ENCODE measurements at places on chromosomes 2 and 18.

- DNase-seq, result peak; percentile 92
These were observed 55.9 kb upstream of the CTLA4 start for GRCh38 chr2:203811491-203812221.

DNA sequence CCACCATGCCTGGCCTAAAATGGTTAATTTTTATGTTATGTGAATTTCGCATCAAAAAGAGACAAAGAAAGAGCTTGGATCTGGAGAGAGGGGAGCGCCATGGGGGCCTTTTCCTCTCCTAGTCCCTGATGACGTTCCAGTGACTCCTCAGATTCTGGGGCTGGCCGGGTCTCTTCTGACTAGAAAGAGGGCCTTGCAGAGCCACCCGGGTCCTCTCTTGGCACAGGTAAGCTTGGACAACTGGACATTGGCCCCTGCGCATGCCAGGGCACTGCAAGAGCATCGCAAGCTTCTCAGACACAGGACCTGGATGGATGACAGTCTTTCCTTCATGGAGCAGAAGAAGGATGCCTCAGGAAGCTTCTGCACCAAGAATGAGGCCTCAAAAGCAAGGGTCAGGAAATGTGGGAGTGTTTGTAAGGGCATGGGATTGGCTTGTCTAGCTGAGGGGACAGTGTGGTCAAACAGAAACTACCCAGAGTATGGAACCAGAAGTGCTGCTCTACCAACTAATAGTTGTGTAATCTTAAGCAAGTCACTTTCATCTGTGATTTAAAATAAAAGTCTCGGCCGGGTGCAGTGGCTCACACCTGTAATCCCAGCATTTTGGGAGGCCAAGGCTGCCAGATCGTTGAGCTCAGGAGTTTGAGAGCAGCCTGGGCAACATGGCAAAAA, 35.2 kb downstream of the FOSL2 start:
- no peak for DNase-seq

DNA sequence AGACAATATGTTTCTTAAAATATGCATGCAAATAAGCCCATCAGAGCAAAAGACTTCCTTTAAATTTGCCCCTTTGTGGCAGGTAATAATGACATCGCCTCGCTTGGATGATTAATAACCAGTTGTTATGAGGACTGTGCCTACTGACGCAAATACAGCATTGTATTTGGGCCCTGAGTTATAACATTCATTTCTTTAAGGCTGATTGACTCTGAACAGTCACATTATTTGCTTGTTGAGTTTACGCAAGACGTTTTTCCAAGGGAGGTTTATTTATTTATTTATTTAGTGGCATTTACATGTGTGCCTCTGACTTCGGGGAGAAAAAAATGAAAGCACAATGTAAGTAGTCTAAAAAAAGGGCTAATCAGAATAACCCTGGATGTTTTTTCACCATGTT, 88.3 kb downstream of the SLC8A1 start:
- no peak for DNase-seq

- DNase-seq, result no peak
These were observed 26.2 kb downstream of the HRH4 start for GRCh38 chr18:24486684-24487083.

- peak; percentile 38 for DNase-seq
These were observed 1632.8 kb upstream of the CELF4 start for GRCh38 chr18:39198376-39198775.

- DNase-seq, result peak; percentile 1
These were observed 437.7 kb downstream of the NRXN1 start for GRCh38 chr2:50594233-50594632.

DNA sequence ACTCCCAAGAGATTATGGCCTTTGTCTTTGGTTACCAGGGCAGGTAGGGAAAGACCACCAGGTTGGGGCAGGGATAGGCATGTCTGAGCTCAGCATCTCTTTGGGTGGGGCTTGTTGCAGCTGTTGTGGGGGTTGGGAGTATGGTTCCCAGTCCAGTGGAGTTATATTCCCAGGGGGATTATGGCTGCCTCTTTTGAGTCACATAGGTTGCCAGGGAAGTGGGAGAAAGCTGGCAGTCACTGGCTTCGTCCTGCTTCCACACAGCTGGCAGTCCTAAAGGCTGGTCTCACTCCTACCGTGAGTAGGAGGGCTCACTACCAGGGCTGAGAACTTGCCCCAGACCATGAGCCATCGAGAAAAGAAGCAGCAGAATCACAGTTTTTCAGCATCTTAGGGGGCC, 79.1 kb downstream of the LYPD6 start:
- no peak for DNase-seq

DNA sequence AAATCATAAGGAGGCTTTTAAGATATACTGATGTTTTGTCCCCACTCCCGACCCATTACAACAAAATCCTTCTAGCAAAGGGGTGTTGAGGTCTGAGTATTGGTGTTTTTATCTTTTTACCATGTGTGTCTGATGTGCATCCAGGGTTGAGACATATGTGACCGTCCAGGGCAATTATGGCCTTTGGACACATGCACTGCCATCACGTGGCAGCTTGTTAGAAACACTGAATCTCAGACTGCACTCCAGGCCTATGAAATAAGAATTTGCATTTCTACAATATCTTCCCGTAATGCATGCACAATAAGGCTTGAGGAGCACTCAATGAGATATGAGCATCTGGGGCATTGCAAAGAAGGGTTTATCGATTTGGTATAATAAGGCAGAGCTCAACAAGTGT, 235.1 kb upstream of the ZNF804A start:
- DNase-seq, result no peak

DNA sequence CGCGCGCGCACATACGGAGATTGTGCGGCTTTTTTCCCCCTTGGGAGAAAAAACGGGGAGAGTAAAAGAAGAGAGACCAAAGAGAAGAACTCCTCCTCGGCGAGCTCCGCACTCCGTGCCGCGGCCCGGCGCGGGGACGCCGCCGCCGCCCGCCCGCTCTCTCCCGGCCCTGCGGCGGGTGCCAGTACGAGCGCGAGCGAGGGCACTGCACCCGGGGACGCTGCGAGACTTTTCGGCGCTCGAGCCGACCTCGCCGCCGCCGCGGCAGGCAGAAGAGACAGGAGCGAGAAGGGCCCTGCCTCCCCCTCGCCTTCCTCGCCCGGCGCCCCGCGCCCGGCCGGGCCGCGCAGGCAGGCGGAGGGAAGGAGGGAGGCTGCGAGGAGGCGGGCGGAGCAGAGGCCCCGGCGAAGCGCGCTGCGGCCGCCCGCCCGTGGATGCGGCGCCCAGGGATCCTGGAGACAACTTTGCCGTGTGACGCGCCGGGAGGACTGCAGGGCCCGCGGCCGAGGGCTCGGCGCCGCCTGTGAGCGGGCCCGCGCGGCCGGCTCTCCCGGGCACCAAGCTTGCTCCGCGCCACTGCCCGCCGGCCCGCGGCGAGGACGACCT, 857 bp upstream of the INHBB start:
- DNase-seq, result no peak

DNA sequence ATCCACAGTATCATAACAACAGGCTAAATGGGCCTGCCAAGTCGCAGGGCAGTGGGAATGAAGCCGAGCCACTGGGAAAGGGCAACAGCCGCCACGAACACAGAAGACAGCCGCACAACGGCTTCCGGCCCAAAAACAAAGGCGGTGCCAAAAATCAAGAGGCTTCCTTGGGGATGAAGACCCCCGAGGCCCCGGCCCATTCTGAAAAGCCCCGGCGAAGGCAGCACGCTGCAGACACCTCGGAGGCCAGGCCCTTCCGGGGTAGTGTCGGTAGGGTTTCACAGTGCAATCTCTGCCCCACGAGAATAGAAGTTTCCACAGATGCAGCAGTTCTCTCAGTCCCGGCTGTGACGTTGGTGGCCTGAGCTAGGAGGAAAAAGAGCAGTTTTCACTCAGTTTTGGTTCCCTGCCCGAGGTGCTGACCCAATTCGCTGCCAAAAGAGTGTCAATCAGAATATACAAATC, 32.2 kb downstream of the KCTD18 start:
- no peak for DNase-seq

DNA sequence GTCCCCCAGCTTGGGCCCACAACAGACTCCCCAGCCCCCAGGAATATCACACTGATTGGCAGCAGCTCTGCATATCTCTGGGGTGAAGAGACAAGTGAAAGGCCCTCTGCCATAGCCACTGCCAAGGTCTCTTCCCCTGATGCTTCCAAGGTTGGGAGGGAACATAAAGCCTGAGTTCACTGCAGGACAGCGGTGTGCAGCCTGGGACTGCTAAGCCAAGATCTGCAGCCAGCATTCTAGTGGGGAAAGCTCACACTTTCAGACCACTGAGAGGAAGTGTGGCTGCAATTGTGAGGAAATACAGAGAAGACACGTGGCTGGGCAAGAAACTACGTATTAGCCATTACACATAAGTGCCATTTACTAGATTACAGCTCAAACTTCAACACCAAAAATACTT, 100.7 kb downstream of the MAIP1 start:
- DNase-seq, result no peak

DNA sequence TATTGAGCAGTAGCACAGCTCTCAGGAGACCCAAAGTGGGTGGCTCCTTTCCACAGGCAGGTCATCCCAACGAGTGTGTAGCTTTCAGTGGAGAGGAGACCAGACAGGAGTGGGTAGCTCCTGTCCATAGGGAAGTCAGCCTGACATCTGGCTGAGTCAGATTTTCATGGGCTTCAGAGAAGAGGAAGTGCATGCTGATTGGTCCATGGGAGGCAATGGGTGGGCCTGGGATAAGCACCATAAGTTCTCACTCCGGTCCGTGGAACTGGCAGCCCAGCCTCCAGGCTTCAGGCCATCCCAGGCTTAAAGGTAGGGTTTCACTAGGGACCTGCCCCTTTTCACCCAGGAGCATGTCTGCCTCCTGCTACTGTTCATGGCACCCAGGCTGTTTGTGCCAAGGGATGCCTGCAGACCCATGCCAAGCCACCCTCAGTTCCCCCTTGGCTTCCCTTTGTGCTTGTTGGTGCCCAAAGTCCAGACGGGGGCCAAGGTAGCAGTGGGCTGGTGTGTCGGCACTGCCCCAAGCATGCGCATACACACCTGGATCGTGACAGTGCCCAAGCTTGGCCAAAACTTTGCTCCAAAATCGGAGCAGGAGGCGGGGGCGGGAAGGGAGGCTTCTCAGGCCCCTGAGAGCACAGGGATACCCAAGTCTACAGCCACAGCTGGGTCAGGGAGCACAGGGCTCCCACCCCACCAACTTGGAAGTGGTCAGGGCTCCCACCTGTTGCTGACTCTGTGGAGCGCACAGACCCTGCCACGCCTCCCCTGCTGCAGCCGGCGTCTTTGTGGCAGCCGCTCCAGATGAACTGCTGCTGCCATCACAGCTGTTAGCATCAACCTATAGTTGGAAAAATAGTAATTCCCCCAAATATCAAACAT, 26.4 kb downstream of the MARCHF7 start:
- peak; percentile 18 for DNase-seq

GRCh38 chr18:59249199-59249774, 24.0 kb downstream of the RAX start:
- DNase-seq, result peak; percentile 74

GRCh38 chr18:51097021-51097822, 67.2 kb downstream of the SMAD4 start:
- DNase-seq, result no peak

GRCh38 chr2:50513724-50514123, 518.2 kb downstream of the NRXN1 start:
- peak; percentile 29 for DNase-seq

- DNase-seq, result no peak
These were observed 290.8 kb downstream of the CCDC85A start for GRCh38 chr2:56474412-56475158.

- no peak for DNase-seq
These were observed 45.2 kb upstream of the CTIF start for GRCh38 chr18:48493434-48494230.

GRCh38 chr2:27989149-27989548, 98.6 kb downstream of the BABAM2 start:
- DNase-seq, result no peak

DNA sequence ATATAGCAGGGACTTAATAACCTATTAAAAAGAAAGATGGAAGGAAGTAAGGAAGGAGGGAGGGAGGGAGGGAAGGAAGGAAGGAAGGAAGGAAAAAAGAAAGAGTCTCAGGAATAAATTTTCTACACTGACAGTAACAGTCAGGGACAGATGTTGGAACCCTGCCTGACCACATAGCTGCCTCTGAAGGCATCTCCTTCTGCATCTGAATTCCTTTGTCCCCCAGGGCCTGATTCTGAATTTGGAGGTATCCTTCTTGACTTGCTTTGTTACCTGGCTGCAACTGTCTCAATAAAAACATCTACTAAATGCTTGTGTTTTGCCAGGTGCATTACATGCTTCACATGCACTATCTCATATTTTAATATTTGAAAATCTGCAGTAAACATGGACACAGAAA, 17.4 kb upstream of the LRATD1 start:
- DNase-seq, result no peak

DNA sequence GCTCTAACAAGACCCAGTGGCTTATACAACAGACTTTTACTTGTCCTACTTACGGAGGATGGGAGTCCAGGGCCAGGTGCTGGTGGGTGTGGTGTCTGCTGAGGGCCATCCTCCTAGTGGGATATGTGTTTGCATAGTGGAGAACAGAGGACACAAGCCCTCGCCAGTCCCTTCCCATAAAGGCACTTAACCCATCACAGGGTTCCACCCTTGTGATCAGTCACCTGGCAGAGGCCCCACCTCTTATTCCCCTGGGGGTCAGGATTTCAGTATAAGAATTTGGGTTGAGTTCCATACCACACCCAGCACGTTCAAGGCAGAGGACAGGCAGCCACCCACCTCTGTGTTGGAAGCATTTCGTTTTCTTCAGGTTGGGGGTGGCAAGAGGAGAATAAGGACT, 259.0 kb downstream of the AGAP1 start:
- DNase-seq, result no peak

GRCh38 chr2:150383587-150383986, 103.9 kb downstream of the RND3 start:
- DNase-seq, result no peak

GRCh38 chr2:95232232-95232631, 24.9 kb downstream of the ZNF892 start:
- DNase-seq, result no peak

DNA sequence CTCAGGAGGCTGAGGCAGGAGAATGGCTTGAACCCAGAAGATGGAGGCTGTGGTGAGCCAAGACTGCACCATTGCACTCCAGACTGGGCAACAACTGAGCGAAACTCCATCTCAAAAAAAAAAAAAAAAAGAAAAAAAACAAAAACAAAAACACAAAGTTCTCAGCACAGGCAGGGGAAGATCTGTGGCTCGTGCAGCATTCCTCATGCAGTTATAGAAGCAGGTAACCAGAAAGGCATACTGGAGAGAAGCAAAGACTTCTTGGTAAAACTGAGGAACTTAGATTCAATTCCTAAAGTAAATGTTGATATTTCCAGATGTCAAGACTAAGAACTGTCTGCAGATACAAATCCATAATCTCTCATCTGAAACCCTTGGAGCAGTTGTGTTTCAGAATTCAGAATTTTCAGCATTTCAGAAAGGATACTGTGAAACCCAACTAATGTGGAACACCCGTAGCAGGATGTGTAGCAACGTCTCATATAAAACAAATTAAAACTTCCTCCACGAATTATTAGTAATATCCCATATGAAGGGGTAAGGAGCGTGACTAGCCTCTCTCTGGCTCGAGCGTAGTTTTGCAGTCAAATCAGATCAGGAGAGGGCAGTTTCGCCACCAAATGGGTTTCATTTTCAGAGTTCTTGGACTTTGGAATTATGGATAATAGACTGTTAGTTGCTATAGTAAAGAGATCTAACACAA, 13.2 kb upstream of the SLC25A52 start:
- DNase-seq, result no peak
